ENCODE measurements at places on chromosomes 5 and 9.

- DNase-seq, result no peak
Observed at GRCh38 chr9:107999011-107999410, 509.4 kb upstream of the KLF4 start.

GRCh38 chr9:35811381-35812024 is 559 bp downstream of the SPAG8 start:
- no peak for DNase-seq

DNA sequence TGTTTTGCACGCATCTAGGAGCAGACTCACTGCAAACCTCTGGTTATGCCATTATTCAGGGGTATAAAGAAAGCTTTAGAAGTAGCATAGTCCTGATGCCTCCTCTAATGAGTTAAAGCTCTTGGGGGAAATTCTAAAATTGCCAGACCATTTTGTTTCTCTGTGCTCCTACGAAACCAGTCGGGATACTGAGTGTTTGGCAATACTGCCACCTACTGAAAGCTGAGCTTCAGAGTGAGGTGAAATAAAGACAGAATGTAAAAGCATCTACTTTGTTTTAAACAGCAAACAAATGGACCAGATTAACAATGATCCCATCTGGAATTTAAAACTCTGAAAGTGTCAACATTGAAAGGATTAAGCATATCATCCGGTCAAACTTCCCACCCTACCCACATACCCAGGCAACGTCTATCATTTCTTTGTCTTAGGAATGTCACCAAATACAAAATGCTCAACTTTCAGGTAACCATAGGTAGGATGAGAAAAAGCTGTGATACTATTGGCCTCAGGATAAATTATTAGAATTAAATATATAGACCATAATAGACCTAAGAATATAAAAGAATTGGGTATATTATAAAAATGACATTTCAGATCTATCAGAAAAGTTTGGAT is 77.8 kb upstream of the SHISAL2B start:
- DNase-seq, result no peak

- DNase-seq, result no peak
Observed at GRCh38 chr5:35859101-35859661, 2.5 kb downstream of the IL7R start.

GRCh38 chr9:69420611-69421270 is 95.7 kb downstream of the ENTREP1 start:
- no peak for DNase-seq

DNA sequence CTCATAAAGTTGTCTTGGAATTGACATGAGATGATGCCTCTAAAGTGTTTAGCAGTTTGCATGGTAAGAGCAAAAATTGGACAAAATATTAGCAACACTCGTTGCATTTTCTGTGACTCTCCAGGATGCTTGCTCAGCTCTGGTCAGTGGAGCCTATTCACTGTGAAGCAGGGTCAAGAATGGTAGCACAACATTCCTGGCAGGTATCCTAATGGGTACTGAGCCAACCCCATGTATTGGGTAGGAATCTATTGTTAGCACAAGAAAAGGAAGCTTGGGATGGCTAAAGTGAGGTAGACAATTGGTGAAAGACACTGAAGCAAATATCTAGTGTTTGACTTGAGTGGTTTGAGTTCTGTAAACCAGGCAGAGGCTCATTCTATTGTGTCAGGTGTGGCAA is 10.4 kb upstream of the ACTBL2 start:
- DNase-seq, result no peak

GRCh38 chr5:75568202-75568601 is 43.1 kb upstream of the ANKDD1B start:
- DNase-seq, result no peak

- no peak for DNase-seq
Observed at GRCh38 chr5:179264053-179264782, 81.0 kb downstream of the ADAMTS2 start.

GRCh38 chr9:108443741-108444140 is 412.0 kb downstream of the ACTL7B start:
- DNase-seq, result no peak

DNA sequence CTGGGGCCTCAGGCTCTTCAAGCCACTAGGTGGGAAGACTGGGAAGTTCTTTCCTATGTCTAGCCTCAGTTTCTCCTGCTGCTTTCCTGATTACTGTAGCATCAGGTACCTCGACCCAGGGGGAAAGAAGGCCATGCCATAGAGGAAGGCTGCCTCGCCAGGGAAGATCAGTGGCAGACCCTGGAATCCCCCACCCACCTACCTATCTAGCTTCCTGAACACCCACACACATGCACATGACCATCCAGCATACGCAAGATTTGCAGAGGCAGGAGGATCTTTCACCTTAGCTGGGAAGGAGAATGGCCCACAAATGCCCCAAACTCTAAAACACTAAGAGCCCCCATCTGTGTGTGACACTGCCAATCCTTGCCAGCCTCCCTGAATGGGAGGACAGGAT is 8.0 kb downstream of the NR5A1 start:
- no peak for DNase-seq

DNA sequence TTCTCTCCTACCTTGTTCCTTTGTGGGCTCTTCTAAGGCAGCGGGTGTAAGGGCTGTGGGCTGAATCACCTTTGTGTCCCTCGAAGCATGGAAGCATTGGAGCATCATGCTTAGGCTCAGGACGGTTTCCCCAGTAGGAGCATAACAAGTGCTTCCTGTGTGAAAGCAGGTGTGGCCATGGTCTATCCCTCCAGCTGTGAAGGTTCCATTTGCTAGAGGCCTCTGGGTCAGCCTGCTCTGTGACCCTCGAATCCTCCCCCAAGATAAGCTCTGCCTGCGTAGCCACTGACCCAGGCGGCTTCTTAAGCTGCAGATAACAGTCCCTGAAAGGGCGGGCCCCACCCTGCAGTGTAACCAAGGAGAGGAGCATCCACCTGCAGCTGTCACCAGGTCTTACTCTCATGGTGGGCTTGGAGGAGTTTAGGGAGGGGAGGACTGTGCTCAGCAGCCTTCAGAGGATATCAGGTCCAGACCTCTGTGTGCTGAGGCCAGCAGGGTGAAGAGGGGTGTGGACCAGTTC is 8.4 kb upstream of the NDST1 start:
- no peak for DNase-seq

- DNase-seq, result no peak
Observed at GRCh38 chr9:128636556-128637530, 19.8 kb downstream of the DYNC2I2 start.

DNA sequence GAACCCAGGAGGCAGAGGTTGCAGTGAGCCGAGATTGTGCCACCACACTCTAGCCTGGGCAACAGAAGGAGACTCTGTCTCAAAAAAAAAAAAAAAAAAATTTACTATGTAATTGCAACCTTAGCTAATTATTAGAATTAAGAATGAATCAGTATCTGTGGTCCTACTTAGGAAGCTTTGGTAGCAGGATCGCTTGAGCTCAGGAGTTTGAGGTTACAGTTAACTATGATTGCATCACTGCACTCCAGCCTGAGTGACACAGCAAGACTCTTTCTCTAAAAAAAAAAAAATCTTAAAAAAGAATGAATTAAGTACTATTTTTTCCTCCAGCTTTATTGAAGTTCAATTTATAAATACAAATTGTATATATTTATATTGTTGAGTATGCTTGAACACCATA is 16.7 kb downstream of the NDUFAF2 start:
- no peak for DNase-seq

DNA sequence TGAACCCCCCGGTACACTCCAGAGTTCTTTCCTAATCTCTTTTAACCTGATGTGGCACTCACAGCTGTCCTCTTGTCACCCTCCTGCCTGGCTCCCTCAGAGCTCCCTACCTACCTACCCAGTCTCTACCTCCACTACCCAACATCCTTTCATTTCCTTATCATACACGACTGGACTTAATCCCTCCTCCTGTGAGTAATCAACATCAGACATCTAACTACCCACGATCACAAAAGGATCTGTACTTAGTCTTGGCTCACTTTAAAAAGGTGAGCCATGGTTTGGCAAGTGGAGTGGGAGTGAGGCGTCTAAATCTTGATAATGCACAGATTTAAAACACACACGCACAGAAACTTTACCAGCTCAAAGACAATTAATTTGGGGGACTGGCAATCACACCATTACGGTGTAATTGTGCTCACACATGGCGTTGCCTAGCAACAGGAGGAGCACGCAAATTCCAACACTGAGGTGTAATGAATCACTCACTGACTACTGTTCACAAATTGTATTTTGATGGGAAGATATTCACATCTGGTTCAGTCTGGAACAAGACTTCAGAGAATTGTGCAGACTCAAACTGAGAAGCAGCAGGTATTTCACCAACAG is 235.9 kb downstream of the EPB41L4A start:
- no peak for DNase-seq

DNA sequence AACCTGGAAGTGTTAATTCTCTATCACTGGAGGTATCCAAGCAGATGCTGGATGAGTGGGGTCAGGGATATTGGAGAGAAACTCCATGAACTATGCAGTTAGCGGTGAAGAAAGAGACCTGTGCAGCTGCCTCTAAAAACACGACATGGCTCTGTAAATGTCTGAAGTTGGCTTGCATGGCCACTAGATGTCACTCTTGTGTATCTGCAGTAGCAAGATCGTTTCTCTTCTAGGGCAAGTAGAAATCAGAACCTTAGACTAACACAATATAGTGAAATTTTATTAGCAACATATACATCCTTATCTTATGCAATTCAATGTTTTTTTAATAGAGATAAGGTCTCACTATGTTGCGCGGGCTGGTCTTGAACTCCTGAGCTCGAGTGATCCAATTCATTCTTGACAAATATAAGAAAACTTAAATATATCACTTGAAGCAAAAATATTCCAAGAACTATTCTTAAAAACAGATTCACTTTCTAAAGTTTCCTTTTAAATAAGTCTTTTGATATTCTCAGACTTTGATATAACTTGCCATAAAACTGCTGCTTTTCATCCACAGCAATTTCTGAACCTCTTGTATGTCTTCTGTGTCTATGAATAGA is 2.9 kb downstream of the OR2S2 start:
- peak; percentile 25 for DNase-seq

- no peak for DNase-seq
Observed at GRCh38 chr9:110076894-110077725, 130.8 kb downstream of the C9orf152 start.

GRCh38 chr5:79023348-79023747 is 38.2 kb upstream of the ARSB start:
- DNase-seq, result no peak

DNA sequence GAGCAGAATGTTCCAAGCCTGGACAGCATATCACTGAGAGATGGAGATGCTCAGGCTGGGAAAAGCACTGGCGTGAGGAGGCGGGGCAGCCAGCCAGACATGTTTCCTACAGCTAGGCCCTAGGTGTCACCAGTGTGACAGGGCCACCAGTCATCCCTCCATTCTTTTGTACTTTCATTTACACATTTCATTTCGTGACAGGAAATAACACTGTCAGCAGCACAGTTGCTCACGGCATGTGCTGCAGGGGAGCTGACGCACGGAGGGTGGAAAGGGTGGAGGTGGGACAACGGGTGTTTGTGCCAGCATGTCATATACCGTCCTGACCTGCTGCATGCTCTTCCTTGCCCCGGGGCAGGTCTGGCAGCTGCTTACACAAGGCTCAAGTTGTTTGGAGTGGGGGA is 14.8 kb upstream of the CEMIP2 start:
- no peak for DNase-seq

DNA sequence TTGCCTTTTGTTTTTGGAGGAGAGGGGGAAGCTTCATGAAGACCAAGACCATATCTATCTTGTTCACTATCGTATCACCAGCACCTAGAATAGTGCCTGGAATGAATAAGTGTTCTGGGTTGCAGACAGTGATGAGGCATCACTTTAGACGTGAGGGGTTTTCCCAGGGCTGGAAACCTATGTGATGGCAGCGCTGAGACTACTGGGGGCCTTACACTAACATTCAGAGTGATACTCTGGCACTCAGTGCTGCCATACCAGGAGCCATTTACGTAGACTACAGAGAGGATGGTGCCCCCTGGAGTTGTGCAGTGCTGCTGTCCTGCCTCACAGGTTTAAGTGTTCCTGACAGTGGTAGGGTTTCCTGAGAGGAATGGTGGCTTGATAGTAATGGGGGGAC is 6.9 kb downstream of the CCL19 start:
- no peak for DNase-seq

GRCh38 chr5:149671544-149671943 is 58.6 kb upstream of the PPARGC1B start:
- no peak for DNase-seq

- no peak for DNase-seq
Observed at GRCh38 chr9:97512966-97513560, 11.6 kb downstream of the TMOD1 start.

DNA sequence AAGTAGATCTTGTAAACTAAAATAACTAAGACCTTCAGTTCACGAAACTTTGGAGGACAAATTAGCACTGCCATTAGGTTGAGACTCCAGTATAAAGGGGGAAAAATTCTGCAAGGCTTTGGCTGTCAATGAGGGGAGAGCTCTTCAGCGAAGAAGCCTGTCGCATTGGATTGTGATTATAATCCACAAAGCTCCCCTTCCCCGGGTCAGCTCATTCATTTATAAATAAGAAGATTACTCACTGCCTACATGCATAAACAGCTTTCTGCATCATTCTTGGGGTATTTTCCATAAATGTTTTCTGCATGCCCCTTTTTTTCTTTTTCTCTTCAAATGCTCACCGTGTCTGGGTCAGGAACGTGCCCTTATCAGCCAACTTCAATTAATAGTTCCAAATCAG is 196.7 kb downstream of the EBF1 start:
- DNase-seq, result no peak

GRCh38 chr5:136458481-136458880 is 93.1 kb upstream of the TRPC7 start:
- no peak for DNase-seq

DNA sequence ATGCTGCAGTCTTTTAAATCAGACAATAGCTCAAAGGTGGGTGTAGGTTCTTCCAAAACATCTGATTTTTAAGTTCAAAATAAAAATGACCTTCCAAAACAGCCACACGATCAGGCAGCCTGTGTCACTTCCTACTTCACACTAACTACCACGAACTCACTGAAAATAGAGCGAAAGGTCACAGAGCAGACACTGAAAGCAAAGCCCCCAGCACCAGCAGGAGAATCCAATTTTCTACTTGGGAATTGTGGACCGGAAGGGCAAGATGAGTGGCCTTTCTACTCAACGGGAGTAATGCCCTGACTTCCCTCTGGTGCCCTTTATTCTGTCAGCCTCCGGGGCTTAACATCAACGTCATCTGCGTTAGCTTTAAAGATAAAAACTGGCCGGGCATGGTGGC is 107.8 kb upstream of the FAM120A start:
- no peak for DNase-seq

- no peak for DNase-seq
Observed at GRCh38 chr5:79488058-79488457, 25.9 kb downstream of the HOMER1 start.
